ENCODE measurements at places on chromosomes 2 and 18.
A peak's percentile ranks its signal among the peaks of the same experiment; 100 is the strongest.

- DNase-seq, result no peak
These were observed 138.6 kb upstream of the ZC3H15 start for GRCh38 chr2:186347472-186347871.

DNA sequence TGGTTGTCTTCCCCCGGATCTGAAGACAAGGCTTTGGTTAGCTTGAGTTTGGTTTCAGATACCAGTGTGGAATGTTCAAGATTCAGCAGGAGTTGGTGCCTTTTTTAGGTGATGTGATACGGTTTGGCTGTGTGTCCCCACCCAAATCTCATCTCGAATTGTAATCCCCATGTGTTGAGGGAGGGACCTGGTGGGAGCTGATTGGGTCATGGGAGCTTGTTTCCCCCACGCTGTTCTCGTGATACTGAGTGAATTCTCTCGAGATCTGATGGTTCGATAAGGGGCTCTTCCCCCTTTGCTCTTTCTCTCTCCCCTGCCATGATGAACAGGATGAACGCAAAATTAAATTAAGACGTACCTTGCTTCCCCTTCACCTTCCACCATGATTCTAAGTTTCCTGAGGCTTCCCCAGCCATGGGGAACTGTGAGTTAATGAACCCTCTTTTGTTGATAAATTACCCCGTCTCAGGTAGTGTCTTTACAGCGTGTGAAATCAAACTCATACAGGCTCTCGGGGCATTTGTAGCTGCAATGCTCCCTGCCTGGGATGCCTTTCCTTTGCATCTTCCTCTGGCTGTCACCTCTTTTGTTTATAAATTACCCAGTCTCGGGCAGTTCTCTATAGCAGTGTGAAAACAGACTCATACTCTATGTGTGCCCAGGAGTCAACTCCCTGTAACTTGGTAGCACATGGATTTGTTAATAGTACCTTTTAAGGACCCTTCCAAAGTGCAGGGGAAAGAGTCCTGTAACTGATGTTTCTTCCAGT lies 21.3 kb downstream of the PDCD1 start:
- no peak for DNase-seq

DNA sequence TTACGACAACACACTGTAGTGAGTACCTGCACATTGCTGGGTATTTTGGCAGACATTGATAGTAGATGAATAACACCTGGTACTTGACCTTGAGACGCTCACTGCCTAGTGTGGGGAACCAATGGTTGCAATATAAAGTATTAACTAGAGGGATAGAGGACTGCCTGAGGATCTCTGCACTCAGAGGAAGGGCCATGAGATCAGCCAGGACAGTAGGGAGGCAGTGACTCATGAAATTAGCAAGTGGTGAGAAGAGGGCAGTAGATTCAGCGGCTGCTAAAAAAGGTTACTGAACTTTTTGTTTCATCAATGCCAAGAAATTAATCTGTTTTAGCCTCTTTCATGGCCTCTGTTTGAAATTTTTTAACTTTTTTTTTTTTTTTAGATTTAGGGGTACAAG lies 250.8 kb upstream of the TCF4 start:
- DNase-seq, result no peak

DNA sequence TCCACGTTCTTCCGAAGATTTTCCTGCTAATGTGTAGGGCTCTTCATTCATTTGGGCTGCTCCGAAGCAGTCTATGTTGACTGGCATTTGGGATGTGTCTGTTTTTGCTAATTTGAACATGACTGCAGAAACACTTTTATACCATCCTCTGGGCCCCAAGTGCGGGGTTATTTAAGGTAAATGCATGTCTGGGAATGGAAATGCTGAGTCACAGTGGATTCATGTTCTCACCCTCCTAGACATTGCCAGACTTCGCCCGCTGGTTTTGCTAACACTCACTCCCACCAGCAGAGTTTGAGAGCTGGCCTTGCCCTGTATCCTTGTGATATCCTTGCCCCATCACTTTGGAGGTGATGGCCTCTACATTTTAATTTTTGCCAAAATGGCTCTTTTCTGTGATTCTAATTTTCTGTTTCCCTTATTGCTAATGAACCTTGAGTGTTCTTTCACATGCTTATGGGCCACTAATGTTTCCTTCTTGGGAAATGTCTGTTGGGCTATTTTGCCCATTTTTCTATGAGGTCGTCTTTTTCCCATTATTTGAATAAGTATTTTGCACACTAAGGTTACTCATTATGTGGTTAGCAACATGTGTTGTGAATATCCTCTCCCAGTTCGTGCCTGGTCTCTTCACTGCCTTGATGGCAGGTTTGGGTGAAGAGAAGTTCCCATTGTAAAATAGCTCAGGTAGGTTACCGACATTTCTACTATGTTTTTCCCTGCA lies 204.1 kb downstream of the GLI2 start:
- no peak for DNase-seq

GRCh38 chr2:219439506-219439905 lies 4.9 kb downstream of the SPEG start:
- DNase-seq, result no peak

DNA sequence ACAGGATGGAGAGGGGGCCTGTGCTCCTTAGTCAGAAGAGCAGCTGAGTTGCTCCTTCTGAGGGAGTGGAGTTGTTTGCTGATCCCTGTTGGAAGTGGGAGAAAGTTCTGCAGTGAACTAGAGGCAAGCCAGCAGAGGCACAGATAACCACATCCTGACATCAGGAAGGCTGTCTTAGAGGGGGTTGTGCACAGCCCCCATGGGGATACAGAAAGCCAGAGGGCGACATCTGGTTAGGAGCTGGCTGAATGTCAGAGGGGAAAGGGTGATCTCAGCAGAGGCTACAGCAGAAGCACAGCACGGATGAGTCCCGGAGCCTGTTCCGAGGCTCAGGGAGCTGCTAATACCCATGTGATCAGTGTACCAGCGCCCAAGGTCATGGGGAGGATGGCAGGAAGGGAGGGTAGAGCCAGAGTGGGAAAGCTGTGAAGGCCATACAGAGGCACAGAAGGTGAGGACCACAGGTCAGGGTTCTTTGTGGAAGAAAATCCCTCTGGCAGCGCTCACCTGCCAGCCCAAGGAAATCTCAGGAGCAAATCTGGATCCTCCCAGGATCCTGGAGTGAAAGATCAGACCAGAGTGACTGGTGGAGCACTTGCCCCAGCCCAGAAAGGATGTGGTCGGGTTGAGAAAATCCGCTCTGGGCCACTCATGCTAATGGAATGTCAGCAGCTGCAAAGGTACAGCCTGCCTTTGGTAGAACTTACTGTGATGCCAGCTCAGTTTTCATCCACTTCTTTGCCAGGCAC lies 111.8 kb downstream of the STPG4 start:
- no peak for DNase-seq

GRCh38 chr2:120260736-120261135 lies 8.1 kb downstream of the RALB start:
- no peak for DNase-seq

DNA sequence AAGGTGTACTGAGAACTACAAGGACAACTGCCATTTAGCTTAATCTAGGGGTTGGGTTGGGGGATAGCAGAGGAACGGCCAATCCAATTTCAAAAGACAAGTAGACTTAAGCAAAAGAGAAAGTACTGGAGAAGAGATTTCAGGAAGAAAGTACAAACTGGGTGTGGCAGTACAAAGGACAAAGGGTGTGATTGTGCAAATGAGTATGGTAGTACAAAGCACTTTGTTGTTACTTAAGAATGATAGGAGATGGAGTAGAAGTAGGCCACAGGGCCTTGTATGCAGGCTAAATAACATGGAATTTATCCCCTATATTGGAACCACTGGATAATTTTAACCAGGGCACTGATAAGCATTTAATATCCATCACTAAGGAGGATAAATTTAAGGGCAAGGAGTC lies 4.7 kb upstream of the ORC2 start:
- DNase-seq, result no peak

DNA sequence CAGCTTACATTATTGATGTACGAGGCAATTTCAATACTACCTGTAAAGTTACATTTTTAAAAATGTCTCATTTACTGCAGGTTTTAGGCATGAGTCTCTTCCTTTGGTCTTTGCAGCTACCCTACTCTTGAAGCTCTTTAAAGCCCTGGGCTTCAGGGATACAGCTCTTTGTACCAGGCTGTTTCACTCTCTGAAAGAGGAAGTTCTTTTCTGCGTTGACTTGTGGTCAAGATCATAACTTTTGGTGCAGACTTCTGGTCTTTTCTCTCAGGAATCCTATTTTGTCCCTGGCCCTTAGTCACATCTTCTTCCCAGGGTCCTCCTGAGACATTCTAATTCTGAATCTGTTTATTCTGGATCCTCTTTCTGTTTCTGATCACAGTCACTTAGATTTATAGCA lies 16.6 kb upstream of the HRH4 start:
- no peak for DNase-seq

GRCh38 chr2:119929537-119929936 lies 83.3 kb upstream of the EPB41L5 start:
- DNase-seq, result no peak

DNA sequence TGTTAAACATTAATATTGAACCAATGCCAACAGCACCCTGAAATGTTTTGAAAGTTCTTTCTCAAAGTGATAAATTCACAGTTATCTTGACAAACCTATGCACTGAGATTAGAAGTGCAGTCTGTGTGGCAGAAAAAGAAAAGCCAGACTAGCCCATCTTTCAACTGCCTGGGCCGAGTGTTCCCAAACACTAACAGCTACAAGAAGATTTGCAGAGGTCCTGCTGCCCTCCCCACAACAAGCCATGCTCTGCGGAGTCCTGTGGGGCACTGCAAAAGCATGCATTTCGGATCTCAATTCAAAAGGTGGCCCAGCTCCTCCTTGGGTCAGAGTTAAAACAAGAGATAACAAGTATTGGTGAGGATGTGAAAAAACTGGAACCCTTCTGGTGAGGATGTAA lies 208.4 kb upstream of the TMEM200C start:
- no peak for DNase-seq

GRCh38 chr18:23684515-23685197 lies 4.6 kb upstream of the LAMA3 start:
- no peak for DNase-seq

GRCh38 chr2:31263636-31264190 lies 29.8 kb downstream of the EHD3 start:
- no peak for DNase-seq

GRCh38 chr2:214837466-214837865 lies 28.0 kb upstream of the BARD1 start:
- no peak for DNase-seq

- DNase-seq, result no peak
These were observed 342.6 kb upstream of the HS6ST1 start for GRCh38 chr2:128661311-128661710.

- no peak for DNase-seq
These were observed 63.7 kb downstream of the COL4A3 start for GRCh38 chr2:227228061-227228667.

GRCh38 chr2:27752551-27753237 lies 18.8 kb upstream of the MRPL33 start:
- DNase-seq, result no peak

GRCh38 chr18:28040716-28041115 lies 136.2 kb downstream of the CDH2 start:
- DNase-seq, result no peak

GRCh38 chr2:149441255-149441654 lies 110.9 kb downstream of the LYPD6 start:
- DNase-seq, result no peak

DNA sequence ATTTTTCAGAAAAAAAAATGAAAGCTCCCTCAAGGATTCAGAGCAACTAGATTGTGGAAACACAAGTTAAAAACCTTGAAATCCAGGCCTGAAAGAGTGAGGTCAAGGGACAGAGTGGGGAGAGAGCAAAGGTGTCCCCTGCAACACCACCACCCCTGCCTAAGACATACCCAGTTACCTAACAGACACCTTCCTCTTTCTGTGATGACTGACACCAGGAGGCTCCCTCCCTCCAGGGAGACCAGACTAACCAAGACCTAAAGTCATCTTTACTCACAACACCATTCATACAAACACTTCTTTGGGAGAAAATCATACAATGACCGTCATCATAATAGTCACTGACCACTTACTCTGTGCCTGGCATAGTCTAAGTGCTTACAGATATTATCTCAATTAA lies 151.8 kb upstream of the NABP1 start:
- no peak for DNase-seq

DNA sequence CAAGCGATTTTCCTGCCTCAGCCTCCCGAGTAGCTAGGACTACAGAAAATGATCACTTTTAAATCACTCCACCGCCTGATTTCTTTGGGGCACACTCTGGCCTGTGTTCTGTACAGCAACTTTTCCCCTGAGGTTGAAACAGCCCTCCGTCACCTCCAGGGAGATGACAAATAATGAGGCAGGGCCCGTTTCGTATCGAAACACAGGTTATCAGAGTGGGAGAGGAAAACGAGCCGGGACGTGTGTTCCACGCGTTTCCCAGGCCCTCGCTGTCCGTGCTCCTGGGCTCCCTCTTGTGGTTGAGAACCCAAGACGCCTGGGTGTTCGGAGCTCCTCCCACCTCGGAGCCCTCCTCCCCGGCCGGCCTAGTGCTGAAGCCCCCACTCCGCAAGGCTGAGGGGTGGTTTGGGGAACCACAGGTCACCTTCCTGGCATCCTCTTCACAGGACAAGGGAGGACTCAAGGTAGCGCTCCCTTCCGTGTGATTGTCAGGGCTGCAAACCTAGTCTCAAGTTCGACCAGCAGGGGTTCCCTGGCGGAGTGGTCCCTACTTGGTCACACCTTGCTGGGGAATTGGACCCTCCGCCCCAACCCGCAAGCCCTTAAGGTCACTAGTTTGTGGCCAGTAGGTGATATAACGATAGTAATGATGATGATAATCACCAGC lies 12.8 kb downstream of the ATP6V1B1 start:
- DNase-seq, result peak; percentile 44

DNA sequence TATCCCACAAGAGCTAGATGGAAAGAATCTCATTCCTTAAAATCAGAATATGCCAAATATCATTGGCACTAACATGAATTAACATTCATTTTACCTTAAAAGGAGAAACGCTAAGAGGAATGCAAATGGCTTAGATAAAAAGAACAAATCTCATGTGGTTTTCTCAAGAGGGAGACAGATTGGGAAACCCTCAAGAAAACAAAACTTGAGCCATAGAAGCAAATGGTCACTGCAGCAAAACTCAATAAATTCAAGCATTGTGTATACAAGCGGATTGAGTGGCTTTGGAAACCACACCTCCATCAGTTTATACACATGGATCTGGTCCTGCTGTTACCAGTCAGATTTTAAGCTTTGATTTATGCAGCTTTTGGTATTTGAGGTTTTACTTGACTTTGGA lies 1331.8 kb upstream of the ZEB2 start:
- no peak for DNase-seq

- DNase-seq, result no peak
These were observed 6.7 kb downstream of the DLX1 start for GRCh38 chr2:172091761-172092566.

DNA sequence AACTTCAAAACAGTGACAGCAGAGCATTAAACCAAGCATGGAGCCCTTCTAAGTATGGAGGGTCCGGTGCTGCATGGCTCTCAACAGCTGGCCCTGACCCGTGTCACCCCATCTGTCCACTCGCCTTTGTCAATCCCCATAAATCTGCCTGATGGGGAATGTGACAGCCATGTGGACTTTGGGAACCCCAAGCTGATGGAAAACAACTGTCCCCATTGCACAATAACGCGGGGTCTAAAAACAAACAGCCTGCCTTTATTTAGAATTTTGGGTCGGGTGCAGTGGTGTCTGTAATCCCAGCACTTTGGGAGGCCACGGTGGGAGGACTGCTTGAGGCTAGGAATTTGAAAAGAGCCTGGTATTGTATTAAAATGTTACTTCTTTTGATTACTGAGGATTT lies 17.1 kb upstream of the THADA start:
- DNase-seq, result no peak

Measured in activated CD4-positive, CD25-positive, alpha-beta regulatory T cell treated with anti-CD3 and anti-CD28 coated beads, Interleukin-2, amount 50 U/mL, for 16 hours (primary cell).